ENCODE measurements at places on chromosomes 6 and 20.

DNA sequence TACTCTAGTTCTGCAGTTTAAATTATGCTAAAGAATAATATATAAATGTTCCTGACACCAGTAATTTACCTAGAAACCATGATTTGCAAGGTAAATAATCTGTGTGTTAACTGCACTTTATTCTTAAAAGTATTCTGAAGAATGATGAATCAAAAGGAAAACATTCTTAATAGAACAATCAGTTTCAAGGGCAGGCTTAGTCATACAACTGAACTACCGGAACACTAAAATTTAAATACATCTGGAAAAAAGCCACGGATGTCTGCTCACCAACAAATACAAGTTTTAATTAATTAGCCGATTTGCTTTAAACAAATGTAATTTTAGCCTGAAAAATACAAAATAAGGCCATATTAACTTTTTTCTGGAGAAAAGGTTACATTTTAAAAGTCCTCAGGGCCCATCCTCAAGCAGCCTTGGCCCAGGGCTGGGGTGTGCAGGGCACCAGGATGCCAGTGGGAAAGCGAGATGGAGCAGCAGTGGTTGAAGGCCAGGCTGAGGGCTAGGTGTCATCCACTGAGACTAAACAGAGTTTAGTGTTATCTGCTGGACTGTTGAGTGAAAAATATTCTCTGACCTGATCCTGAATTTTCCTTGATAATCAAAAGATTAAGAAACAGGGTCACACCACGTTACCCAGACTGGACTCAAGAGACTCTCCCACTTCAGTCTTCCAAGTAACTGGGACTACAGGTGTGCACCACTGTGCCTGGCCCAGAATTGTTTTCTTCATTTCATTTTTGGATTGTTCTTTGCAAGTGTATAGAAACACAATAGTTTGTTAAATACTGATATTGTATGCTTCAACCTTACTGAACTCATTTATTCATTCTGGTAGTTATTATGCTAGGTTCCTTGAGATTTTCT, 88.2 kb upstream of the DST start:
- DNase-seq = no peak

- DNase-seq = no peak
Observed at GRCh38 chr20:12969071-12969669, 39.6 kb upstream of the SPTLC3 start.

DNA sequence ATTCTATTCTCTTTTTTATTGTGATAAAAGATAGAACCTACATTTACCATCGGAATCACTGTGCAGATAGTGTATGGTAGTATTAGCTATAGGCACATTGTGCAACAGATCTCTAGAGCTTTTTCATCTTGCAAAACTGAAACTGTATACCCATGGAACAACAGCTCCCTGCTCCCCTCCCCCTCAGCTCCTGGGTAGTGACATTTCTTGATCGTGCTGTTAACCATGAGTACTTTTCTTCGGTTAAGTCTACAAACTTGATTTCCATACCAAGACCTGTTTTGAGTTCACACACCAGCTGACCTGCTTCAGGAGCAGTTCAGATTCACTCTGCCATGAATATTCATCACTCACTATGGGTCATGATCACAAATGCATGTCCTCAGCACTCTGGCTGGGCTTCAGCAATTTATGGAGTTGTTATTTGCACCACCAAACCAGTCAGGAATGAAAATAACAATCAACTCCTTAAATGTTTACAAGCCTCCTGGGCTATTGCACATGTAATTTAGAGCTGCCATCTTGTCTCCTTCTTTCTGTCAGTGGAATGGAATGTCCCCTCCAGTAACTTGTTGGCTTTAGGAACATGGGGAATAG, 32.8 kb downstream of the PRDM1 start:
- no peak for DNase-seq

GRCh38 chr6:125926711-125927110, 29.9 kb upstream of the HINT3 start:
- no peak for DNase-seq

GRCh38 chr6:144753023-144753705, 468.0 kb downstream of the UTRN start:
- DNase-seq = no peak

- DNase-seq = no peak
Observed at GRCh38 chr6:147017153-147017552, 187.1 kb upstream of the STXBP5 start.

DNA sequence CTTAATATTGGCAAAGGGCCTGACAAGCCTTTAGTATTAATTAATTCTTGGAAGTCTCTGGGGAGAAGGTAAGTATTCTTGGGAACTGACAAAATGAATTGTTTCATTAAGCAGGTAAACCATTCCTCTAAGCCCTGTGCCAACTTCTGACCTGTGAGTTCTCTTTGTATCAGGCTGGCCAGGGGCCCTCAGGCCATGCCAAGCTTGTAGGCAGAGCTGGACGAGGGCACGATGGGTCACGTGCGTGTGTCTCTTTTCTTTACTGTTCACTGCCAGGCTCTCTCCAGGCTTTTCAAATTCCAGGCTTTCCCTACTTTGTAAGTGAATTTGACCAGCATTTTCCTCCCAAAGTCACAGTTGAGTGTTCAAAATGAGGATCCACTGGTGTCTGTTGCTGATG, 112.4 kb downstream of the NRN1 start:
- DNase-seq = no peak

GRCh38 chr6:56959094-56959493, 4.2 kb downstream of the BEND6 start:
- DNase-seq = no peak

- DNase-seq = no peak
Observed at GRCh38 chr6:34068462-34069044, 77.3 kb downstream of the GRM4 start.

DNA sequence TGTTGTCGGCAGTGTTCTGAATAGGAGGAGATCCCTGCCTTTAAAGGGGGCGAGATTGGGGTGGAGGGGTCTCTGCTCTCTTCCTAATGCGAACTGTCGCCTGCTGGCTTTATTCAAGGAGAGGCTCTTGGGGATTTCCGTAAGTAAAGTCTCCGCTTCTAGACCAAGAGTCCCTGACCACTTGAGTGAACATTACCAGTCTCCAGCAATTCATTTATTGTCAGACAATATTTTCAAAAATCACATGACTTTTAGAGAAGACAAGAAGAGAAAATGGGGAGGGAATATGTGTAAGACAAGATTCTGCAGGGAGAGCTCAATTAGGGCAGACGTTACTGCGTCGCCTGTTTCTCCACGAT, 21.2 kb downstream of the POM121L2 start:
- no peak for DNase-seq

DNA sequence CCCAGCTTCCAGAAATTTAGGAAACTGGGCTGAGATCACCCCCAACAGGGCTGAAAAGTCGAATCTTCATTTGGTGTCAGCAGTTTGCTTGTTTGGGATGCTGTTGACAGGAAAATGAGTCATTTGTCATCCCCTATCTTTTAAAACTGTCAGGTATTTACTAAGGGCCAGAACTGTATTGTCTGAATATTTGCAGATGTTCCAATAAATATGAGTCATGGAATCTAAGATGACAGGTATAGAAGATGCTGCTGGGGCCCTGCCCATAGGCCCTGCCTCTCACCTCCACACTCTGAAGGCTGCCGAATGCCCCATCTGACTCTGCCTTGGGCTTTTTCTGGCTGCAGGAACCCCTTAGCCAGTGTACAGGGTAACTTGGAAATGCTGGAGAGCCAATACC, 3.9 kb downstream of the ETV7 start:
- DNase-seq = no peak

DNA sequence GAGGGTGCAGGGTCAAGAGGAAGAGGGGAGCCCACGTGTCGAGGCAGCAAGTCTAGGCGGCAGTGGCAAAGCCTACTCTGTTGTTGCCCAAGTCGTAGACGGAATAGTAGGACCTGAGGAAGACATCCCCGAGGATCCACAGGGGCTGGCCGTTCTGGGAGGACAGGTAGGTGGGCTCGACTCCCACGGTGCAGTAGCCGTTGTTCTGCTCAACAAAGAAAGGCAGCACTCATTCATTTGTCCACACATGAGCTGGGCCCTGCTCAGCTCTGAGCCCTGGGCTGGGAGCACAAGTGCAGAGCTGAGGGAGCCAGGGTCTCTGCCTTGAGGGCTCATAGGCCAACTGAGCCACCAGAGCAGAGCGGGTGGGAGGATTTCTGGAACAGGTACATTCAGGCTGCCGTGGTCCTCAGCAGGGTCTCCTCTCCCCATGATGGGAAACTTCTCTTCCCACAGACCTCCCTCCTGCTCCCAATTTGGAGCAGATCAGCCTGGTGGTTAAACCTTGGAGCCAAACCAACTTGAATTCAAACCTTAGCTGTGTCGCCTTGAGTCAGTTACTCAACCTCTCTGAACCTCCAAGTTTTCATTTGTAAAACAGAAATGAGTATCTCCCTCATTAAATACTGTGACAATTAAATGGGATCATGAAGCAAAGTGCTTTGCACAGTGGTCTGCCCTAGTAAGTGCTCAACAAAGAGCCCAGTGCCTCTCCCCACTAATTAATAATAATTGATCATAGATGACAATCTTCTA, 1.6 kb upstream of the TFEB start:
- DNase-seq = no peak

DNA sequence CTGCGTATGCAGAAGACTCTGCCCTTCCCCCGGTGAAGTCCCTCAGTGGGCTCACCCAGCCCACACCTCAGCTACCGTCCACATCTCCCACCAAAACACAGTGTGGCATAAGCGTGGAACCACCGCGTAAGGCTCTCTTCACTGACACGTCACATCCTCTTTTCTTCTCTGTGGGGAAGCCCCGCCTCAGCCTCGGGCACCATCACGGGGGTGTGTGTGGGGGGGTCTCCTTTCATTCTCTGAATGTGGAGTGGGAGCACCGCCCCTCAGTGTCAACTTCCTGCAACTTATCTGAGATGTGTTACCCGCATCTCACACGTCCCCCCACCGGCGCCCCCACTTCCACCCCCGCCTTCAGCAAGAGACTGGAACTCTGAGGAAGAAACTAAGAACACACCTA, 388.4 kb upstream of the JARID2 start:
- DNase-seq = no peak

GRCh38 chr20:35640724-35641123, 24.0 kb downstream of the CPNE1 start:
- no peak for DNase-seq

DNA sequence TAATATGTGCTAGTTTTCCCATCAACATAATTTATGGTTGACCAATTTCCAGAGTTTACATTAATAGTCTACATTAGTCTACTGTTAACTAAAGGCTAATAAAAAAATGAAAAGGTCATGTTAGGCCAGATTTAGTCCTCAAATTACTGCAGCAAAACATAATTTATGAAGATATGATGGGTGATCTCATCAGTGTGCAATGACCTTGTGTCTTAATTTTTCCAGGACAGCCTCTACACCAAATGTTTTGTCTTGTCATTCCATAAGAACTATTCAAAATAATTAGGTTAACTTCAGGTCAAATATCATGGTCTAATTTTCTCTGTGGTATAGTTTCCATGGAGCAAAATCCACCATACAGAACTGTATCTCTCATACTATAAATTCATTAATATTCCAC, 234.2 kb downstream of the COL12A1 start:
- DNase-seq = no peak

- no peak for DNase-seq
Observed at GRCh38 chr6:35755278-35755924, 18.6 kb downstream of the ARMC12 start.

DNA sequence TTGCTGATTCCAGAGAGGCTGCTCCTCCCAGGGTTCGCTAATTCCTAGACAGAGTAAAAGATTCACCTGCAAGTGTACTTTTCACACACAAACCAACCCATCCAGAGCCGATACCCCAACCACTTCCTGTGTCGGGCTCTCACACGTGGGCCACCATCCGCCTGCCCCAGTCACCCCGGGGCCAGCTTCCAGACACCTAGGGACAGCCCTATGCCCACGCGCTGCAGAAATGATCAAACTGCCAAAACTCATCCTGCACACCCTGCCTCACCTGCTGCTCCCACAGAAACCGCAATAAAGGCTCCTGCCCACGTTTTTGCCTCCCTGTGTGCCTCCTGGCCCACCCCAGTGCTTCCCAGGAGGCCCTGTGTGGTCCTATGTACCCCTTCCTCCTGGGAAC, 59.5 kb downstream of the PSMG4 start:
- no peak for DNase-seq

- no peak for DNase-seq
Observed at GRCh38 chr20:56371977-56372376, 13.2 kb downstream of the FAM210B start.

DNA sequence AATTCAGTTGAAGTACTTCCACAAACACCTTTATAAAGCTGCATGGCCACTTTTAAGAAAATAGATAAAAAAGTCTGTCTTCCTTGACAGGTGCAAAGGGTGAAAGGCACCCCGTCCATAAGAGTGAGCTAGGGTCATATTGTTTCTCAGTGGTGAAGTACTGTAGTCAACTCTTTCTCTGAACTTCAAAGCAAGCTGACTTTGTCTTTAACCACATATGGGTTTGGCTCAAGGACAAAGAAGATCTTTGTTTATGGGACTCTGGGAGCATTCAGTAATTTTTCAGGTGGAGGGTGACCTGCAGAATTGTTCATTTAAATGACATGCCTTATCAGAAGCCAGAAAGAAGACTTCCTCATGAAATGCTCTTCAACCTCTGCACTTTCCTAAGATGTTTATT, 49.3 kb upstream of the KLHL31 start:
- DNase-seq = no peak

- DNase-seq = no peak
Observed at GRCh38 chr20:21322083-21322710, 19.1 kb downstream of the XRN2 start.

GRCh38 chr6:136552054-136552453, 1.8 kb upstream of the MAP7 start:
- DNase-seq = peak; percentile 36

GRCh38 chr6:33324125-33324524, 6.6 kb upstream of the ZBTB22 start:
- no peak for DNase-seq

DNA sequence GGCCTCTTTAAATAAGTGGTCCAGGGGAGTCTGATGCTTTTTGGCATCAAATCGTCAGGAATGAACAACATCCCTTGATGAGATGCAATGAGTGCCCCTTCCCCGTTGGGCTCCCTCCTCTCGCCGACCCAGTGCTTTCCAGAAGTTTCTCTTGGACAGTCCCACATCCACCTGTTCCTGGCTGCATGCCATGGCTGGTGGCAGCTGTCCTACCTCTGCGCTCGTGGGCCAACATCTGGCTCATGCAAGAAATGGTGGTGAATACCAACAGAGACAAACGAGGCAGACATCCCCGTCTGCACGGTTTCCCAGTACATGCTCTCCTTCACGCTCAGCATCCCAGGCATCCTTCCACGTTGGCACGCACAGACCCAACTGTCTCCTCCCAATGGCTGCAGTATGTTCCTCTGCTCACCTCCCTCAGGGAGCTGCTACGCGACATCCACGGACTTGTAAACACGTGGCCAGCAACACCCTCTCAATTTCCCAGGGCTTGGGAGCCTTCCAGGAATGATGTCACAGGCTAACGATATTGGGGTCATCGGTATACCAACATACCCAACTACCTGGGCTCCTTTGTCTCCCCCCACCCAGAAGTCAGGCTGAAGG, 37.5 kb downstream of the PPP1R3G start:
- DNase-seq = no peak

GRCh38 chr6:99661870-99662269, 55.2 kb downstream of the PRDM13 start:
- DNase-seq = no peak

Data from eye (tissue), 1 donor.